ENCODE measurements at places on chromosomes 4 and X.

DNA sequence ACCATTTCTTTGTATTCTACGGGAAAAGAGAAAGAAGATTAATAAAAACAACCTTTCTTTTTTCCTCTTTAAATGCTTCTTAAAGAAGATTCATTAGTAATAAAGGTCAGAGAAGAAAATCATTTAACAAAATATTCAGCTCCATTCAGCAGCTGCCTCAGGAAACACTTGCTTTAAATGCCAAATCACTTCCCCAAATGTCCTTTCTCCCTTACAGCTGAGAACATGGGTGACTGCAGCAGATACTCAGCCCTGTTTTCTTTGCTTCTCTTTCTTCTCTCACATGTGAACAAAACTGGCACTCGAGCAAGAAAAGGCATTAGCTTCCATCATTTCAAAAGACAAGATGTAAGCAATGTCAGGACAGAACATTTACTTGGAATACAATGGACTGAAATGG is 120.2 kb downstream of the INPP4B start:
- DNase-seq, result no peak

DNA sequence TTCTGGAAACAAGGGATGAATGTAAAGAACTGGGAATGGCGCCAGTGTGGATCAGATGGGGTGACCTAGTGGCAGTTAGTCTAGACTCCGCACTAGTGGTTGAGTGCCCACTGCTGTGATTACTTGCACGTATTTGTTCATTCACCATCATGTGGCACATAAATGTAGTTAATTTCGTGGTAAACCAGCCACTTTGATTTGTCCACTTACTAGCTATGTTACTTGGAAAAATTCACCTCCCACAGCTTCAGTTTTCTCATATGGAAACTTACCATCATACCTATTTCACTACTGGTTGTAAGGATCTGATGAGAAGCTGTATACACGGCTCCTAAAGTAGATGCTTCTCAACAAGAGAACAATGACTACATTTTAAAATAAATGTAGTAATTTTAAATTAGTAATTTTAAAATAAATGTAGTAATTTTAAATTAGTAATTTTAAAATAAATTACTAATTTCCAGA is 394 bp upstream of the DYNLT3 start:
- no peak for DNase-seq

DNA sequence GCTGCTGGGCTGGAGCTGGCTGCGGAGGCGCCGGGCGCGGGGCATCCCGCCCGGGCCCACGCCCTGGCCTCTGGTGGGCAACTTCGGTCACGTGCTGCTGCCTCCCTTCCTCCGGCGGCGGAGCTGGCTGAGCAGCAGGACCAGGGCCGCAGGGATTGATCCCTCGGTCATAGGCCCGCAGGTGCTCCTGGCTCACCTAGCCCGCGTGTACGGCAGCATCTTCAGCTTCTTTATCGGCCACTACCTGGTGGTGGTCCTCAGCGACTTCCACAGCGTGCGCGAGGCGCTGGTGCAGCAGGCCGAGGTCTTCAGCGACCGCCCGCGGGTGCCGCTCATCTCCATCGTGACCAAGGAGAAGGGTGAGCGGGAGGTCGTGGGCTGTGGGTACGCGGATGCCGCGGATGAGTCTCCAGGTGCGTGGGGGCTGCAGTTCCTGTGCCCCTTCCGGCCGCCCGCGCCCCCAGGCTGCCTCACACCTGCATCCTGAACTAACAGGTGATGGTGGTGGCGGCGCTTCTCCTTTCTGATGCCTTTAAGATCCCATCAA is 499 bp downstream of the CYP2U1 start:
- DNase-seq, result peak; percentile 5

DNA sequence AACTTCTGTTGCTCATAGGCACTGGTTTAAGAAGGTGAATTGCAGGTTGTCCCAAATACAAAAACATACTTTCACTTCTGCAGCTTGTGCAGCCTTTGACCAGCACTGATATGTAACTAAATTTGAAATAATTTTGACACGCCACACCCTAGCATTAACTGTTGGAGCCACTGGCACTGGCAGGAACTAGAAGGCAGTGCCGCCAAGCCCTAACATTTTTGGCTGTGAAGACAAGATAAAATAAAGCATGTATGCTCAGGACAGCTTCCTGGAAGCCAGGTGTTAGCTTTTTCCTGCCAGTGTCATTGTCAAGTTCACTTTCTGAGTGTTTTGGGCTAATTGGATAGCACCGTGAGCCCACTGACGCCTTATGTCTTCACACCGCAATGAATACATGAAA is 65.3 kb upstream of the FBXW7 start:
- no peak for DNase-seq

DNA sequence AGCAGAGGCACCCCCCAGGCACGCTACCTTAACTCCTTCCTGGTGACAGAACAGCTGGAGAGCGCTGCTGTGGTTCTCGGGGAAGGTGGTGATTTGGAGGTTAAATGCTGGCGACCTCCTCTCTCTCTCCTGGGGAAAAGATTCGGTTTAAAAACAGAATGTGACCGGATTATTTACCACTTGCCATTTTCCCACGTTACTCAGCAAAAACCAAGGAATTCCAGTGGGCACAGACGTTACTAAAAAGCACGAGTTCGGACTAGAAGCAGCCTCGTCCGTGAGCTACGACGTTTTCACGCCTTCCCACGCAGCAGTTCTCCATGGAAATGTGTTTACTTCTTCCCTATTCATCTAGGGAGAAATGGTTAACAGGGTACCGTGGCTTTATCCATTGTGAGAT is 32.3 kb upstream of the C4orf50 start:
- no peak for DNase-seq

- DNase-seq, result no peak
Measured at GRCh38 chr4:158535130-158535614, 13.5 kb downstream of the RXFP1 start.

DNA sequence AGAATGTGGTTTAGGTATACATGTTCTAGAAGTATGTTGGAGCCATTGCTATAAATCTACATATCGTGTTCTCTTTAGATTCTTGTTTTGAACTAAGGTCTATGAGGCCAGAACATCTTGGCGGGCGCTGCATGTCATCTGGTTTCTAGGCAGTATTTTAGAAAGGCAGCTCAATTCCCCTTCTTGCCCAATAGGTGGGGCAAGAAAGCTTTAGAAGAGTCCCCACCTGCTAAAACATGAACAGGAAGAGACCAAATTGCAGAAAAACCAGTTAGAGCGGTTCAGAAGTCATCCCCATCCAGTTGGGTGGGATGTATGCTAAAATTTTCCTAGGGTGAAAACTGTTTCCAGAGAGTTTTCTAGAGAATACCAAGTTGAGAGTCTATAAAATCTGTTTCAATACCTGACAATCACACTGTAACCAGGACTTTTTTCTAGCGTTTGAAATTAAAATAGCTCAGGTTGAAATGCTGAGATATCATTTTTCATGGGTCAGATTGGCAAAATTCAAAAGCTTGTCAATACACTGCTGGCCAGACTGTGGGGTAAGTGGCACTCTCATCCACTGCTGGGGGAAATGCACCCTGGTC is 17.5 kb upstream of the SH3KBP1 start:
- DNase-seq, result no peak

DNA sequence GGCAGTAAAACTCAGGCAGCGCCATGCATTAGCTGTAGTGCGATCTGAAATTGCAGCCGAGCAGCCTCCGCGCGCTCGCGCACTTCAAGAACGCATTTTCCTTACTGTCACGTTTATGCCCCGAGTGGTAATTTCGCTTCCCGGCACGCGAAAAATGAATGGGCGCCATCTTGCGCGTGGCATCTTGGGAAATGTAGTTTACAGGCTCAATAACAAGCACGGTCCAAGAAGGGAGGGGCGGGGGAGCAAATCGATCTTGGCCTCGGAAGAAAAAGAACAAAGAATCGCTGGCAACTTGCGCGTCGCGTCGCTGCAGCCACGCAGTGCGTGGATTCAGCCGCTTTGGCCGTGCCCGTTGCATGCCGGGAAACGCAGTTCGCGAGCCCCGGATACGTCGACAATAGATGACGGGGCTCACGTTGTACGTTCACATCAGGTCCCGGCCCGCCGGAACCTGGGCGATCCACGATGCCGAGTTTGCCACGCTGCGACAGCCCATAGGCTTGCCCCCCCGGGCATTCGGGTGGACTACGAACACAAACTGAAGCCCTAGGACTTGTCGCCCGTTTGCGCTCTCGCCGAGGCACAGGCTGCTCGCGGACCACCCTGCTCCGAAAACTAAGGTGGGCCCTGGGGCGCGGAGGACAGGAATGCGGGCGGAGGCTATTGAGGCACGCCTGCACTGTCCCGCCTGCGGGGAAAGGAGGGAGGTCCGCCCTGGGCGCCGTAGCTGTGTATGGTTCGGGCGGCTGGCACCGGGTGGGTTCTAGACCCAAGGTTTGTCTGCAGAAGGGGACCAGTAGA is at the start of gene FTSJ1:
TSS of gene FTSJ1 (plus strand) at position 426 of the 804 bp plus-strand sequence. CDS start 1,849 bp downstream, outside the sequence.
- DNase-seq, result peak; percentile 84

DNA sequence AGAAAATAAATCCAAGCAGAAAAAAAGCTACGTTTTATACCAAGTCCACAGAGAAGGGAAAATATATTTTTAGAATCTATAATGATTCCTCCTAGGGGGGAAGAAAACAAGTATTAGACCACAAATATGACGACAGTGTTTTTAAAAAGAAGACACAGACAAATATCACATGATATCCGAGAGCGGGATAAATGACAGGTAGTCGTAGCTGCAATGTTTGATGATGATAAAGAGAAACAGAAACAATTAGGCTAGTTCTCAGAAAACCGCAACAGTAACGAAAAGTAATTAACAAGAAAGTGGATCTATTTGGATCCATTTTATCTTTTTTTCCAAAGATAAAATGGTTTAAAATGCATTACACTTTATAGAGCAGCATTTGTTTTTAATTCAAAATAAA is 918 bp downstream of the HAUS3 start:
- no peak for DNase-seq

- DNase-seq, result no peak
Measured at GRCh38 chrX:52166840-52167239, 17.8 kb upstream of the MAGED4 start.

- no peak for DNase-seq
Measured at GRCh38 chrX:104486691-104487090, 79.3 kb upstream of the IL1RAPL2 start.

DNA sequence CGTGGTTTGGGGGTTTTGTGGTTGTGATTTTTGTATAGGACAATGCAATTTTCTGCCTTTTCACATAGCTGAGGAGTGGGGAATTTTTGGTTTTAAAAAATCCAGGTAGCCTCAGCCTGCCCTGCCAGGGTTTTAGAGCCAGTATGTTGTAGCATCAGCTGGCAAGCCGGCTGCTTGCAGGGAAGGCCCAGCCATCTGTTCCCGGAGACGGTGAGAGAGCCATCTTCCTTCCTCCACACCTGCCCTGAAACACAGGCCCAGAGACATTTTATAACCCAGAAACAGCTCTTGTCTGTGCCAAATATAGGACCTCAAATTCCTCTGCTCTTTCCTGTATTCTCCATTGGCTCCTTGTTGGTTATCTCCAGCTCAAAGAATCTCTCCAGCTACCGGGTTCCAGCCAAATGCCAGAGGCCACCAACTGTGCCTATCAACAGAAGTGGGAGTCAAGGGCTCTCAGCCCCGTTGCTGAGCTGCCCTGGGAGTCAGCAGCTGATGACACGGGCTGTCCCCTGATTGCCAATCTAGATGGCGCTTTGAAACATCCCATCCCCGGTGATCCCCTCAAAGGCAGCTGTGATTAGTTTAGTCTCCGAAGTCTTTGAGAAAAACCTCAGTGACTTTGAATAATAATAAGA is 595.2 kb downstream of the MID1IP1 start:
- DNase-seq, result no peak
